ENCODE measurements at places on chromosomes 7 and 10.

DNA sequence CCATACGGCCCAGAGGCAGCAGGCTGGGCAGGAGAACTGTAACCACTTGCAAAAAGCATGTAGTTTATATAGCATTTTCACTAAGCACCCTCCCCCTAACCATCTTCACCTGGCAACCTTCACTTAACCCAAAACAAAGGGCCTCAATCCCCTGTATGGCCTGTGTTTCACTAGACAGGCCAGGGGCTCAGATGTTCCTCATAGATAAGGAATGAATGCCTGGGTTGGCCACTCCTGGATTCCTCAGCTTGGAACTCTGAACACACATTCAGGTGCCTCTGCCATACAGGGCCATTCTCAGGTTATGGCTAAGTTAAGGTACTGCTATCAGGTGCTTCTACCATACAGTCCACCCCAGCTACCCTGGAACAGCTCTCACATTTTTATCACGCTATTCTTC lies 10.3 kb upstream of the TMEM168 start:
- no peak for DNase-seq

DNA sequence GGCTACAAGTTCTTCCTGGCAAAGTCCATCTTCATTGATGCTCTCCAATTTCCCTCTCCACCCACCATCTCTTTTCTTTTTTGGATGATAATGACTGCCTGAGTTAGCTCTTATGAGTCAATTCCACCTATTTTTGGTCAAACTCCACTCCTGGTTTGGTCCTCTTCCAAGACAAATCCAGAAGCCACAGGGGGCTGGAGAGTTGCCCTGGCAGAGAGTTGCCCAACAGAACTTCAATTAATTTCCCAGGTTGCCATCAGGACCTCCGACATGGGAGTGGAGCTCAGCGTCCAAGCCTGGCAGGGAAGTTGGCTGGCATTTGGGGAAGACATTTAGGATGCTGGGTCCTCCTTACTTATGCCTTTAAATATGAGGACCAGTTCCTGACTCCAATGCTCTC lies 29.2 kb upstream of the KCNMA1 start:
- DNase-seq: no peak

GRCh38 chr7:113200281-113200680 lies 81.9 kb upstream of the SMIM30 start:
- no peak for DNase-seq

GRCh38 chr10:101892782-101893391 lies 49.3 kb upstream of the KCNIP2 start:
- no peak for DNase-seq

DNA sequence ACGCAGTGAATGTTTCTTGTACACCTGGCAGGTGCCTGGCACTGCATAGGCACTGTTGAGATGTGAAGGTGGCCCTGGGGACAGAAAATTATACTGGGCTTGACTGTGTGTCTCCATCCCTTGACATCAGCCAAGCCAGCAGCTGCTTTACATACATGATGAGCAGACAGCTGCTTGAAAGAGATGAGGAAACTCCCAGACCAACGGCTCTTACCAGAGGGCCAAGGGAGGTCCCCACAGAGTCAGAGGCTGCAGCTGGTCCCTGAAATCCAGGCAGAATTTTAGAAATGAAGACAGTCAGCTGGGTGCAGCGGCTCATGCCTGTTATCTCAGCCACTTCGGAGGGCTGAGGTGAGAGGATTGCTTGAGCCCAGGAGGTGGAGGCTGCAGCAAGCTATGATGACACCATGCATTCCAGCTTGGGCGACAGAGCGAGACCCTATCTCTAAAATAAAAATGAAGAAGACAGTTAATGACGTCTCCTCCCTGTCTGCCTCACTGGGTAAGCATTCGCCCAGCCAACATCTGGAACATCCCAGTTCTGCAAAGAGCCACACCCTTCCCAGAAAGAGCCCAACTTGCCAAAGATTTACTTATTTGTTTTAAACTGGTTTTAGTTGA lies 17.6 kb downstream of the LIMK1 start:
- no peak for DNase-seq

GRCh38 chr10:132154440-132154839 lies 32.3 kb upstream of the DPYSL4 start:
- no peak for DNase-seq

DNA sequence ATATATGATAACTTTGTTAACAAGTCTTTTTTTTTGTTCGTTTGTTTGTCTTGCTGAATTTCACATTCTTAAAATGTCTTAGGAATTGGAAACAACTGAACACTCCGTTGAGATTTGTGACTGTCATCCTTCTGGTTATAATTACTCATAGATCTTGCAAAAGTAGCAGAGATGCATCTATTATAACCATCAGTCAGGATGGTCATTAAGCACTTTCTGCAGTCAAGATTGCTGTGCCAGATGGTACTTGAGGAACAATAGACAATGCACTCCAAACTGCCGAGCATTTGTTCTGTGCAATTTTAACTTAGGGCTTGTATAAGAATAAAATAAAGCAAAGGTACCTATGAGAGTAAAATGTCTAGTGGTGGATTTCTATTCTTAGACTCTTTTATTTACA lies 710.1 kb upstream of the KCND2 start:
- no peak for DNase-seq

- peak; percentile 9 for DNase-seq
These were observed 40.5 kb upstream of the CAMK1D start for GRCh38 chr10:12308736-12309375.

DNA sequence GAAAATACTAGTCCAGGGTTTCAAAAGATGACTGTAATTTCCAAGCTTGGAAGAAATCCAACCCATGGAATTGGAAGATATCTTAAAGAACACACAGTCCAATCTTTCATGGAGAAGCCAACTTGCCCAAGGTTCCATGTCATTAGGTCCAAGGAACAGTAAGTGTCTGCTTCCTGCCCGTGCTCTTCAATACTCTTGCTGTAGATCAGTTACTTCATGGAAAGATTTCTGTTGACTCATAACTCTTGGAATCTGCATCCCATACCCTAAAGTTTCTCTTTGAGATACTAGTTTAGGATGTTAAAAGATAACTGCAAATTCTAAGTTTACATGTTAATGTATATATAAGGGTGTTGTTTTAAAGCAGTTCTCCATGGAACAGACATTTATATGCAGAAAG lies 127.9 kb upstream of the SLC13A1 start:
- DNase-seq: no peak

DNA sequence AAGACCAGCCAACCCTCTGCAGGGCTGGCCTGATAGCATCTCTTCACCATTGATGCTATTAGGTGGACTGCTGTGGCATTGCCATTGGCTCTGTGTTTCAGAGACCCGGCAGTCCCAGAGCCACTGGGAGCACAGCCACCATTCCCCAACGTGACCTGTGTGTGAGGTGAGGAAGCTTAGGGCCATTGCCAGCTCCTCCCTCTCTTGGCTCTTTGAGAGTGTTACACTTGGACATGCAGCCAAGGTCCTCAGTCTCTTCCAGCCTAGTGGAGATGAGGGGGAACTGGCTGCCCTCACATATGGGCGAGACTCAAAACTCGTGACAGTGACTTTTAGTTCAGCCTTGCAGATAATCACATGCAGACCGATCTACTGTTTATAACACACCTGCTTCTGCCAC lies 39.3 kb upstream of the HMX3 start:
- no peak for DNase-seq

DNA sequence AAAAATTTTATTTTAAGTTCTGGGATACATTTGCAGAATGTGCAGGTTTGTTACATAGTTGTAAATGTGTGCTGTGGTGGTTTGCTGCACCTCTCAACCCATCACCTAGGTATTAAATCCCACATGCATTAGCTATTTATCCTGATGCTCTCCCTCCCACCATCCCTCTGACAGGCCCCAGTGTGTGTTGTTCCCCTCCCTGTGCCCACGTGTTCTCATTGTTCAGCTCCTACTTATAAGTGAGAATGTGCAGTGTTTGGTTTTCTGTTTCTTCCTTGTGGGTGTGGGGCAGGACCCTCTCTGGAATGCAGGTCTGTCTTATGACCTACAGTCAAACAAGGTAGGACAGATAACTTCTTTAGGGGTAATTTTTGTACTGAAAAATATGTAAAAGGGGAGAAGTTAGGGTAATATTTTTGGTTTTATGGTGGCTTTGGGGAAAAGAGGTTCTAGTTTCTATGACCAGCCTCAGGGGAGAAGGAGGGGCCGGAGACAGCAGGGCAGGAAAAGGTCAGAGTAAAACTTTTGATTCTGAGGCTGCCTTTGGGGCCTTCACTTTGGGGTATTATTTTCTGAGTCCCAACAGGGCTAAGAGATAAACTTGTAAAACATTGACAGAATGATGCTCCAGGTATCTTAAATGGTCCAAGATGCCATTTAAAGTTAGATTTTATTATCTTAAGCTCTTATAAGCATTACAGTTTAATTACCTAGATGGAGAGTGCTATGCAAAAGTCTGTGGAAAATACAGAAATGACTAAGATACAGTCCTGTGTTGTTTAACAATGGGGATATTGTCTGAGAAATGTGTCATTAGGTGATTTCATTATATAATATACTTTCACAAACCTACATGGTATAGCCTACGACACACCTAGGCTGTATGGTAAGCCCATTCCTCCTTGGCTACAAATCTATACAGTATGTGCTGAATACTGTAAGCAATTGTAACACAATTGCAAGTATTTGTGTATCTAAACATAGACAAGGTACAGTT lies 354.8 kb downstream of the ABCA13 start:
- no peak for DNase-seq

DNA sequence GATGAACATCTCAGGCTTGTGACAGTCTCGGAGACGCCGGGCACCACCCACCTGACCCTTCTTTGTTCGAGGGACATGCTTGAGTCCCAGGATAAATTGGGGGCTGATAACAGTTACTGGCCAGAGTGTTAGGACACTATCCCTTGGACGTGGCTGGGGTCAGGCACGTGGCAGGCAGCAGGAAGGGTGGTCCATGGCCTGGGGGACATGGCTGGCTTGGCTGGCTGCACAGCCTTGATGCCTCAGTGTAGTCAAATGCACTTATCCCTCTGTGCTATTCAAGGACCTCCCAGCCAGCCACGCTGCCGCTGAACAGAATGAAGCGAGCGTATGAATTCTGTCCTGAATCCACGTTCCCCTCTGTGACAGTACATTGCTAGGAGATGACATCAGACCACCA lies 662.0 kb upstream of the FOXK1 start:
- DNase-seq: no peak

DNA sequence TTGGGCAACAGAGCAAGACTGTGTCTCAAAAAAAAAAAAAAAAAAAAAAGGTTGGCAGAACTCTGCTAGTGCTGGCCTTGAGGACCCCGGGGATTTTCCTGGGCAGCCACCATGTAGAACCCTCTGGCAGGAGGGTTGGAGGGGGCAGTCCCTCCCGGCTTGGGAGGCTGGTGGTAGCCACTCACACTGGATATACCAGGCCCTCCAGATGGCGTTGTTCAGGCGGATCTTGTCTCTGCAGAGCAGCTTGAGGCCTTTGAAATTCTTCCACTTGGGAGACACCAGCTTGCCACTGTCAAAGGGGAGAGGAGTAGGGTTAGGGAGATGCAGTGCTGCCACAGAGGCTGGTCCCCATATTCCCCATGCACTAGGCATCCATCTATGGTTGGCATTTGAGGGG lies 8.4 kb downstream of the MLXIPL start:
- peak; percentile 33 for DNase-seq

DNA sequence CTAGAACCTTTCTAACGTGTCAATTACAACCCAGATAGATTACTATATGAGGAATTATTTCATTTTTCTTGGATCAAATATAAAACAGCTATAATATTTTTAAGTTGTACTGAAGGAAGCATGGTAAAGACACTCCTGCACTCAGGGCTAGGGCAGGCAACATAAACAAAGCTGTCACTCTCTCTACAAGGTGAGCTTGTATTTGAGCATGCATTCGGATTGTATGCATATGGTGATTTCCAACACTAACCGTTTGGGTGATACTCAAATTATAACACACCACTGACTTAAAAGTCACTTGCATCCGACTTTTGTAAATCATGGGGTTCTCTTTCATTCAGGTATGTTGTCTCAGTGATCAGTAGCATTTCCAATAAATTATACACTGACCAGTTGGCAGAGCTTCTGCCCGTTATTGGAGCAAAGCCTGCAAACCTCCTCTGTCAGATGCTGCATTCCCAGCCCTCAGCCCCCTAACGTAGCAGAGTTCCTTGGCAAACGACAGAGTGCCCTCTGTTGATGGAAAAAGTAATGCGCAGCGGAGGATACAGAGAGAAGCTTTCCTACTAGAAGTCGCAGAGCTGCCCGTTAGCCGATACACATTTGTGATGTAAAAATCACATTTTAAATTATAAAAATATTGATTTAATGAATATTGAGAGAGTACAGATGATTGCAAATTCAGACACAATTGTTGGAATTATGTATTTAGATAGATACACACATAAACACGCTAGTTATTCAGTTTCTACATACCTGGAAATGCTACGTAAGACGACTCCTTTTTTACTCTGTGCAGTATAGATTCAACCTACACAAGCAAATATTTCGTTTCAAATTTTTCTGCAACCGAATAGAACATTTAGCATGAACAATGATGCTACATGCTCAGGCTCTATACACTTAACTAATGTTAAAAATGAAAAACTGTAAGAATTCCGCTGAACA lies 173.9 kb upstream of the SP4 start:
- DNase-seq: peak; percentile 30

DNA sequence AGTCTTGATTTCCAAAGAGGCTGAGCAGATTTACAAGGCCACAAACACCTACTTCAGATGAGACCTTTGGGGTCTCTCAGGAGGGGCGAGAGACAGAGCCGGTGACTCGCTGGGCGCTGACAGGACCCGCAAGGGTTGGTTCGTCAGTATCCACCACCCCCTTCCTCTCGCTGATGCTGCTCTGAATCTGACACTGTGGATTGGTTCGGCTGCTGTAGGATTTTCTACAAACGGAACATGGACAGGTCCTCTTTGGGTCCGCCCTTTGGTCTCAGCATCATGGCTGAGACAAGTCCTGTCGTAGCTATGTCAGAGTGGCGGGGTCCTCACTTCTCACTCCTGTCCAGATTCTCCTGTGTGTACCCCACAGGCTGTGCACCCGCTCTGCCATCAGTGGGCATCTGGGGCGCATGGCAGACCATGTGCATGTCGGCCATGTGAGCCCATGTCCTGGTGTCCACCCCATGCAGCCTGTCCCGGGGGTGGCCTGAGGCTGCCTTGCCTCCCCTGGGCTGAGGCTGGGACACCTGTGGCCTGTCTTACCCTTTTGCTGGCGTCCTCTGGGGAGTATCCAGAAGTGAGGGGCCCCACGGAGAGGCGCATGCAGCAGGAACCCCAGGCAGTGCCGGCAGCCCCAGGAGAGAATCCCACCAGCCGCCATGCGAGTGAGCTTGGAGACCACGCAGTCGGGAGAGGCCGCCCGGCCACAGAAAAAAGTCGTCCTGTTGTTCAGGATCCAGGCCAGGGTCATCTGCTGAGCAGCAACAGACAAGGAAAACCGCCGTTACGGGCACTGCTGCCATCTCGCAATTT lies 21.6 kb upstream of the FAM20C start:
- no peak for DNase-seq

All from fibroblast of skin of scalp (primary cell).